Caudate nucleus (tissue), 63 donors: ENCODE measurements at places on chromosomes 1 and 21.

GRCh38 chr21:43667191-43667904 is 8.0 kb downstream of the RRP1B start:
- DNase-seq: no peak

- DNase-seq: no peak
Observed at GRCh38 chr1:26750428-26750827, 37.3 kb upstream of the PIGV start.

GRCh38 chr1:38953433-38953860 is 11.8 kb upstream of the RHBDL2 start:
- no peak for DNase-seq

GRCh38 chr1:63124666-63125191 is 197.6 kb upstream of the FOXD3 start:
- no peak for DNase-seq

DNA sequence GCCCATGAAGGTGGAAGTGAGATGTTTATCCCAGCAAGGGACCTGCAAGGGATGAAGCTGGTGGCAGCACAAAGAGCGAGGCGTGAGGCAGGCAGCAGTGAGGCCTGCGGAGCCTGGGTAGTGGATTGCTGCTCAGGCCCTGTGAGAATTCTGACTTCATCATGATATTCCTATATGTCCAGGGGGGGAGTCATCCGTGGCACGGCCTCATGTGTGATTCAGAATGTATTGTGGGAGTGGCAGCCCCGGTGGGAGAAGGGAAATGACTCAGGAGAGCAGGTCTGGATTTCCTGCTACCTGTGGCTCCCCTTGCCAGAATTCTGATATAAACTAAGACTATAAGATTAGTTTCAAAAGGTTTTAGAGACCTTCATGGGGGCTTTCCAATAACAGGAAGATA is 240.9 kb downstream of the CAMTA1 start:
- DNase-seq: no peak

DNA sequence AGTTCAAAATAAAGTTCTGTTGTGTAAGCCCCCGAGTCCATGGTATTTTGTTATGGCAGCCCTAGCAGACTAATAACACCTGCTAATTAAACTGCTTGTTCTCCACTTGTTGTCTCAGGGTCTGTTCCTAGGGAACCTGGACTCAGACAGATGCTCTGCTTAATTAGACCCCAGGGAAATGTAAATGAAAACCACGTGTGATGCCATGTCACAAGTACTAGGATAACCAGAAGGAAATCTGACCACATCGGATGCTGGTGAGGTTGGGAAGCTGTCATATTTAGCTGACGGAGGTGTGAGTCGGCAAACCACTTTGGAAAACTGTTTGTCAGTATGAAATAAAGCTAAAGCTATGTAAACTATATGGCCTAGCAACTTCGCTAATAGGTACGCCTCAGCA is 19.6 kb downstream of the EDN2 start:
- DNase-seq: no peak

GRCh38 chr1:51642739-51643142 is 25.8 kb downstream of the OSBPL9 start:
- no peak for DNase-seq

DNA sequence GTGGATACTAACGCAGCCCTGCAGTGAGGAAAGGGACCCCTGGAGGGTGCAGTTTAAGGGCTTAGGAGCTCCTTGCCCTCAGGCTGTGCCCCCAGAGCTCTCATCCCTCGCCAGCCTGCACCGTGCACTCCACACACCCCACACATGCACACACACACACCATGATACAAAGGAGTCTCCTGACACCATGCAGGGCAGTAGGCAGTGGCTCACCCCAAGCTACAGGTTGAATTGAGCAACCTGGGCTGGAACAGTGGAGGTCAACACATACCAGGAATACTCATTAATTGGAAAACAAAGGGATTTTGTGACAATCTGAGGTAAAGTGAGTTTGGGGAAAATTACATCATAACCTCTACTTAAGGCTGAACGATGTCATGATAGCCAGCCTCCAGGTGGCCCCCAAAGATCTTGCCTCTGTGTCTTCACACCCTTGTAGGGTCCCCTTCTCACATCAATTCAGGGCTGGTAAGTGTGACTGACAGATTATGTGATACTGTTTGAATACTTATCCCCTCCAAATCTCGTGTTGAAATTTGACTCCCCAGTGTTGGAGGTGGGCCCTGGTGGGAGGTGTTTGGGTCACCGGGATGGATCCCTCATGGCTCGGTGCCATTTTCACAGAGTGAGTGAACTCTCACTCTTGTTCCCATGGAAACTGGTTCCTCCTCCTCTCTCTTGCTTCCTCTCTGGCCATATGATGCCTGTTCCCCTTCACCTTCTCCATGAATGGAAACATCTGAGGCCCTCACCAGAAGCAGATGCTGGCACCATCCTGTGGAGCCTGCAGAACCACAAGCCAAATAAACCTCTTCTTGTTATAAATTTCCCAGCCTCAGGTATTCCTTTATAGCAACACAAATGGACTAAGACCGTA is 111.0 kb upstream of the RAB4A start:
- no peak for DNase-seq

- no peak for DNase-seq
Observed at GRCh38 chr1:224745924-224746323, 129.8 kb downstream of the CNIH3 start.

- no peak for DNase-seq
Observed at GRCh38 chr1:2270260-2271100, 42.4 kb downstream of the SKI start.

DNA sequence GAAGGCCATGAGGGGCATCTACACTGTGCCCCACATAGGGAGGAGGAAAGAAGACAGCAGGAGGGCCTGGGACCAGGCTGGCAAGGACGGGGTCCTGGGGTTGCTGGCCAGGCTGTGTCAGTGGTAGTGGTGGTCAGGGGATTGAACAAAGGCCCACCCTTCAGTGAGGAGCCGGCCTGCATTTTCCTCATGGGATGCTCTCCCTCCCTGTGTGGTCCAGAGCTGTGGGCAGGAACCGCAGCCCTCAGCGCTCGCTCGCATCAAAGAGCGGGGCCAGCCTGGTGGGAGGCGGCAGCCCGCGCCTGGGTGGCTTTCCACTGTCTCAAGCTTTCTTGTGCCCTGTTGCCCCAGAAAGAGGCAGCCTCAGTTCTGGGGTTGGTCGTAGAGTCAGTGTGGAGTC is 24.8 kb downstream of the LHX4 start:
- no peak for DNase-seq

GRCh38 chr1:93448292-93448982 is 519 bp downstream of the FNBP1L start:
- no peak for DNase-seq

DNA sequence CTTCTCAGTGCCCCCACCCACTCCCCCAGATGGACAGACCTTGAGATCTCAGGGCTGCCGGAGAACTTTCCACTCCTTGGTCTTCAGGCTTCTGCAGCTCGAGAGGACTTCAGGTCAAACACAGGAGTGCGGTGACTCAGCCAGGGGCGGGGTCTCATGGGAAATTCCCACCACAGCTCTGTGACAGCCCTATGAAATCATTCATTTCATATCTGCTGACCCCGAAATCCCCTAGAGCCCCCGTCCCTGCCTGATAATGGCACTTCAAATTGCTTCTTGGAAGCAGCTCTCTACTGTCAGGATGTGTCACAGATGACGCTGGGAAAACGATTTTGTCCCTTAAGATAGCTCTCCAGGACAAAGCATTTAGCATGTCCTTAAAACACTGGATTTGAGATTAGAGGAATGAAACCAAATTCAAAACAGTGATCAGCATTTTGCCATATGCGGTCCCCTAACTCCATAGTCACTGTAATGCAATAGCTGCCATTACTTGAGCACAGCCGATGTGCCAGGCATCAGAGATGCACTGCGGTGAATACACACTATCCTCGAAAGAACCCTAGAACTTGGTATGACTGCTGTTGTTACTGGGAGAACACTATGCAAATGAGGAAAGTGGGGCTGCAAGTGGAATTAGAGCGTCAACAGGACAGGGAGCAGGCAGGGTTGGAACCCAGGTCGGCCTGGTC is at the start of gene TNFRSF9:
Gene TNFRSF9 (minus strand): TSS at position 95 of the 692 bp plus-strand sequence. CDS start 845 bp downstream, outside the sequence.
- no peak for DNase-seq

DNA sequence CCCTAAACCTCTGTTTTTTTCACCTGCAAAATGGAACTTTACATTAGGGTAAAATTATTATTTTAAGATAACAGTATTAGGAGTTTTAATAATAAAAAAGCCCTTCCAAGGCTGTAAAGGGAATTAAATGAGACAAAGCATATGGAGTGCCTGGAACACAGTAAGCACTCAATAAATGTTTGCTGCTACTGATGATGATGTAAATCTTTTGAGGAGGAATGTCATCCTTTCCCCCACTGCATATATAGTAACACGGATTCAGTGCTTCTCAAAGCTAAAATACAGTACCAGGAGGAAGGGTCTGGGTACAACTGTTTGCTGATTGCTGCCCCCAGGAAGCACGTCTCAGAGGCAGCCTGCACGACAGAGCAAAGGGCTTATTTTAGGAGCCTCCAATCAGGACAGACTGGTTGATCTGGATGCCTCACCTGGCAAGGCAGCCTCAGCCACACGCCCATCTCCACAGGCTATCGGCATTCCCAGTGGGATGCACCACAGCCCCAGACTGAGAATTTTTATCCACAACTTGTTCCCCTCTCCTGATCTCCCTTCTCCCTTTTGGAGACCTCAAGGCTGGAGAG is 64.4 kb downstream of the GADD45A start:
- no peak for DNase-seq

GRCh38 chr1:30523055-30524020 is 200.0 kb downstream of the MATN1 start:
- no peak for DNase-seq

DNA sequence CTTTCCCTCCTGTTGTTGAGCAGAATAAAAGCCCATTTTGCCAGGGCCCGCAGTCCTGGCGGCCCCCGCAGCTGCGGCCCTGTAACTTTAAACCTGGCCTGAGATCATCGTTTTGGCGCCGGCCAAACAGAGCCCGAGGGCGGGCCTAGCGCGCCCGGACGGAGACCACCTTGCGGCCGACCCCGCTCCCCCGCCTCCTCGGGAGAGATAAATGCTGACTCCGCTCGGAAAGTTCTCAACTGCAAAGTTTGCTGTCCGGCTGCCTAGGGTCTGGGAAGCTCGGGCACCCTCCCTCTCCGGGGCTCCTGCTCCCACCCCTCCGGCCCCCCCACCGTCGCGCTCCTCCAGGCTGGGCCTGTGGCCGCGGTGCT is at the start of gene PDPN:
Gene PDPN (plus strand): TSS at position 238 of the 371 bp plus-strand sequence. CDS start 202 bp downstream, outside the sequence.
- no peak for DNase-seq

GRCh38 chr1:34696230-34696629 is 58.6 kb upstream of the GJB5 start:
- no peak for DNase-seq

GRCh38 chr1:112462953-112463279 is 45.8 kb upstream of the WNT2B start:
- no peak for DNase-seq

- DNase-seq: no peak
Observed at GRCh38 chr1:223298701-223299100, 65.3 kb downstream of the SUSD4 start.

- DNase-seq: no peak
Observed at GRCh38 chr1:193348091-193348768, 161.8 kb upstream of the B3GALT2 start.

DNA sequence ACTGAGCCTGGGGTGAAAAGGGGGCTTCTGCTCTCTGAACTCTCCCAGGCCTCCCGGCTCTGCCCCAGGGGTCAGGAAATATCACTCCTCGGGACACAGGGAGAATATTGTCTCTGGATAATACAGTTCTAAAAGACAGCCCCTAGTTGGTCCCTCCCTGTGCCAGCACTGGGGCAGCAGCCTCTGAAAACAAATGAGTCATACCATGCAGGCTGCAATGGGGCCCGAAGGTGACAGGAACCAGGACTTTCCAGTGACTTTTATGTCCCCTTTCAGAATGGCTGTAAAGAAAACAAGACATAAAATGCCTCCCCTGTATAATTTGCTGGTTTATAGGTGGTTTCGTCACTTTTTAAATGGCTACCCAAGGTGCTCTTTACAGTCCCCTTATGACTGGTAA is 360.0 kb downstream of the NPHP4 start:
- no peak for DNase-seq

GRCh38 chr1:44072204-44072603 is 40.9 kb upstream of the SLC6A9 start:
- no peak for DNase-seq

- no peak for DNase-seq
Observed at GRCh38 chr1:2330519-2331199, 60.7 kb downstream of the MORN1 start.

DNA sequence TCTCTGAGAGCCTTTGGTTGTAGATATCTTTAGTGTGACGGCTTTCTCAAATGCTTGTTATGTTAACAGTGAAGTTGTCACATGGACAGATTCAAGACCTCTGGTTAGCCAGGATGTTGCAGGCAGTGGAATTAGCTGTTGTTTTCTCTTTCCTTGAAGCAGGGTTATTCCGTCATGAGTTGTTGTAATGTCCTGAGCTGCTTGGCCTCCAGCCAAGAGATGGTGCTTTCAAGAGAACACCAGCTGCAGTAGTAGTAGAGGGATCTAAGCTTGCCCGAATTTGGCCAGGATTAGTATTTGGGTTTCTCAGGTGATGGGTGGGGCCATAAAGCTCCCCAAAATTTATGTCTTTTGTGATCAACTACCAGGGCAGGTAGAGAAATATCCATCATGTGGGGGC is 13.4 kb downstream of the KCNE1 start:
- DNase-seq: no peak

GRCh38 chr1:242146652-242147051 is 147.8 kb upstream of the MAP1LC3C start:
- no peak for DNase-seq

DNA sequence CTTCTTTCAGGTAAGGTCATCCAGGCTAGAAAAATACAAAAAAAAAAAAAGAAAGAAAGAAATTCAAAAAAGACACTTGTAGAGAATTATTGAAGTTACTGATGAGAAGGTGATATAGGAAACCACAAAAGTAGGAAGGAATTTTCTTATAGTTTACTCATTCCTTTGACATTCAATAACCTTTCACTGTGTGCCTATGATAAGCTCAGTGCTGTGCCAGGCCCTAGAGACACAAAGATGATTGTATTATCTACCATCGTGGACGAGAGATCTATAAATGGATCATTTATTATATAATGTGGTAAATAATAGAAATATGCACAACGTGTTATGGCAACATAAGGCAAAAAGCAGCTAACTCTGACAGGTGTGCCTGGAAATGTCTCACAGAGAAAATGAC is 109.6 kb upstream of the NGF start:
- DNase-seq: no peak

DNA sequence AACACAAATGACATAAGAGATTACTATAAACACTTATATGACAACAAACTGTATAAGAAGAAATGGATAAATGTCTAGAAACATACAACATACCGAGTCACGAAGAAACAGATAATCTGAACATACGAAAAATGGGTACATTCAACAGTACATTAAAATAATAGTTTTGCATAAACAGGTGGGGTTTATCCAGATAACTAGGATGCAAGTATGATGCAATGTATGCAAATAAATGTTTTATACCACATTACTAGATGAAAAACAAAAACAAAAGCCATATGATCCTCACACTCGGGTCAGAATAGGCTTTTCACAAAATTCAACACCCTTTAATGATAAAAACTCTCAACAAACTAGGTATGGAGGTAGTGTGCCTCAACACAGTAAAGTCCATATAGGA is 1585.7 kb downstream of the BRINP3 start:
- DNase-seq: no peak

- no peak for DNase-seq
Observed at GRCh38 chr1:204751480-204751879, 65.9 kb upstream of the LRRN2 start.

- DNase-seq: no peak
Observed at GRCh38 chr1:161185282-161185682, 8.0 kb upstream of the B4GALT3 start.

GRCh38 chr1:209751627-209752231 is 4.1 kb upstream of the TRAF3IP3 start:
- DNase-seq: no peak

- no peak for DNase-seq
Observed at GRCh38 chr1:85135392-85135798, 65.4 kb downstream of the SYDE2 start.
